Effector CD4-positive, alpha-beta T cell (primary cell): ENCODE measurements at places on chromosomes 2 and 18.

- no peak for DNase-seq
Observed at GRCh38 chr18:61910101-61910500, 17.3 kb upstream of the RNF152 start.

DNA sequence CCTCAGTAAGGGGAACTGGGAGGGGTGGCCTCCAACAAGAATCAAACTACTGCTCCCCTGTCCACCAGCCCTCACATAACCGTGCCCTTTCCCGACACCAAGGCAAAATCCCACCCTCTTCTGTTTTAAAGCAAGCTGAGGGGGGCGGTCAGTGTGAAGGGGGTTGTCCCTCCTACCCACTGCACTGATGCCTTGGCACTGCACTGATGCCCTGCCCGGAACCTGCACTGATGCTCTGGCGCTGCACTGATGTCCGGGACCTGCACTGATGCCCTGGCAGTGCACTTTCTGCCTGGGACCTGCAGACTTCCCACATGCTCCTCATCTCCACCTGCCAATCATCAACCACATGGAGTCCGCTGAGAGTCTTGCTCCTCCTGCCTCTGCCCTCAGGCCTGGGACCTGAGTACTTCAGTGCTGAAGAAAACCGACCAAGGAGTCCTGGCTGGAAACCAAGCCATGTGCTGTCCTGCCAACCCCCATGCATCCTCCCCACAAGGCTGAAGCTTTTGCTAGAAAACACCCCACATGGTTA is 179.5 kb downstream of the SMAD2 start:
- DNase-seq = no peak

- no peak for DNase-seq
Observed at GRCh38 chr2:169105476-169105875, 36.1 kb downstream of the DHRS9 start.

- DNase-seq = no peak
Observed at GRCh38 chr2:129024796-129025195, 706.1 kb upstream of the HS6ST1 start.

- no peak for DNase-seq
Observed at GRCh38 chr2:231172025-231172424, 26.4 kb upstream of the ARMC9 start.

GRCh38 chr2:48551548-48551947 is 21.6 kb downstream of the STON1 start:
- DNase-seq = no peak

DNA sequence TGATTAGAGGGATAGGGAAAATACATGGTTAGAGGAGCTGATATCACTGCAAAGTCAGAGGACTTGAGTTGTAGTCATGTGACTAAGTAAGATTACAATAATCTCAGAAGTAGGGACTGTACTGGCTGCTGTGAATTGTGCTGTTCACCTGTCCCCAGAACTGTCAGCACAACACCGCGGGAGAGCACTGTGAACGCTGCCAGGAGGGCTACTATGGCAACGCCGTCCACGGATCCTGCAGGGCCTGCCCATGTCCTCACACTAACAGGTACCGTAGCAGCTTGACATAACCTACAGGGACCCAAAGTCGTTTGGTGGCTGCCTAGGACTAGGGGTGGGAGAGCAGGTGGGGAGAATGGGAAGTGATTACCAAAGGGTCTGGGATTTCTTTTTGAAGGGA is 132.8 kb upstream of the TTC39C start:
- no peak for DNase-seq

DNA sequence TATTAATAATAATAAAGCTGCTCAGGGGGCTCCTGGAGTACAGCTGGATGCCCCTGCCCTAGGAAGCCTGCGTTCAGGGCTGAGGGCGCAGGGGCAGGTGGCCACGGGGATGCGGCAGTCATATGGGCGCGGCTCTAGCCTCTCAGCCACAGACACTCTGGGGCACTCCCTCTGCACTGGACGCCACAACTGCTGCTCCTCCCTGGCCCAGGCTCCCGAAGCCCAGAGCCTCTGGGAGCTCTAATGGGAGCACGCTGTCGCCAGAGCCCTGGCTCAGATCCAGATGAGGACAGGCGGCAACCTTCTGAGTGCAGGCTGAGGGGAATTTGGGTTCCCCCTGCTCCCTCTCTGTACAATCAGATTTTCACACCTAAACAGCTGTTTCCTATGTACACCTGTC is 93.6 kb downstream of the MTCL1 start:
- no peak for DNase-seq

DNA sequence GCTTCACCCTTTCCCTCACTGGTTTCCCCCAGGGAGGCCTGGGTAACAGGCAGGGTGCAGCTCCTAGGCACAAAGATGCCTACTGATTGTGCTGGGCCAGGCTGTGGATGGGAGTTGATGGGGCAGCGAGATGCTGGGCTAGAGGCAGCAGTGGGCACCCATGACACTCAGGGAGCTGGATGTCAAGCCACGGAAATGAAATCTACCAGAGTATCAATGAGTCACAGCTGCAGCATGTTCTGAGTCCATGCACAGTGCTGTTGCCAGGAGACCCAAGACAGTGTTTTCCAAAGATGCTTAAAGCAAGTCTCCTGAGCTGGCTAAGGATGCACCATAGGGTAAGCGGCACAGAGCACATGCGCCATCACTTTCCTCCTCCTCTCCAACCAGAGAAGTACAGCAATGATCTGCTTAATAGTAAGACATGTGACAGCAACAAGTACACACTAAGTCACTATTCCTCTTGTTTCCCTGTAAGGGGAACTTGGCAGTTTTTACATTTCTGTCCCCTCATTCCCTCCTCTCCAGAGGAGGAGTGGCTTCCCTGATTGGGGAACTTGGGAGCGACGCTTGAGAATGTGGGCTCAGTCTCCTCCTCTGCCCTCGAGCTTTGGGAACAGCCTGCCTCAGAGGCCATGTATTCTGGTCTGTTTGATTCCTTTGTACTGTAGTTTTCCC is 57.2 kb downstream of the CDC42EP3 start:
- no peak for DNase-seq

- DNase-seq = no peak
Observed at GRCh38 chr2:25190536-25190935, 22.2 kb upstream of the POMC start.

DNA sequence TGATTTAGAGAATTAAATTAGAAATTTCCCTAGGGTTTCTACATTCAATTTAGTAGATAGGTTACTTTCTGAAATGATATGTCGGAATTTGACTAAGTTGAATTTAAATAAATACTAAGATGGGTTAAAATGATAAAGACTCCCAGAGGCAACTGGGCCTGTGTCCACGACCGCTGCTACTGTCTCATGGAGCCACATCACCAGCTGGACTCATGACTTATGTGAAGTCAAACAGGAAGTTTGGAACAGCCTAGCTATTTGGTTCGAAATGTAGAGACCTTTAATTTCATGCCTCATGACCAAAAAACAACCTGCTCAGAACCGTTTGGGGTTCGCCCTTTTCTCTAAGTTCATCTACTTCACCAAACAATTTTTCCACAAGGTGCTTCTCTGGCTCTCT is 22.2 kb downstream of the GRHL1 start:
- DNase-seq = no peak

GRCh38 chr2:200320344-200320743 is 13.9 kb downstream of the SPATS2L start:
- DNase-seq = no peak

DNA sequence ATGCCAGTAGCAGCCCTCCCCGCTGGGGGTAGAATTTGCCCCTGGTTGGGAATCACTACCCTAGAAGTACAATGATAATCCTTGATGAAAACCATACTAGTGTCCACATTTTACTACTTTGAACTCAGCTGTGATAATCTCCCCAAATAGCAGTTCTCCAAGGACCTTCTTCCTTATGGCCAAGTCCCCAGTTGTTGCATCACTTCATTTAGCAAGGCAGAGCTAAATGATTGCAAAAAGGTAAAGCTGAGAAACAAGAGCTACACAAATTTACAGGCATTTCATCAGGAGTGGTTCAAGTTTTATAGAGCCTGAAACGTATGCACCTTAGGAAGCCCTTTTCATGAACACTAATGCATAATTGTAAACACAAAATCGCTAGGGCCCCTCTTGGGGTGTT is 44.9 kb upstream of the REL start:
- no peak for DNase-seq

DNA sequence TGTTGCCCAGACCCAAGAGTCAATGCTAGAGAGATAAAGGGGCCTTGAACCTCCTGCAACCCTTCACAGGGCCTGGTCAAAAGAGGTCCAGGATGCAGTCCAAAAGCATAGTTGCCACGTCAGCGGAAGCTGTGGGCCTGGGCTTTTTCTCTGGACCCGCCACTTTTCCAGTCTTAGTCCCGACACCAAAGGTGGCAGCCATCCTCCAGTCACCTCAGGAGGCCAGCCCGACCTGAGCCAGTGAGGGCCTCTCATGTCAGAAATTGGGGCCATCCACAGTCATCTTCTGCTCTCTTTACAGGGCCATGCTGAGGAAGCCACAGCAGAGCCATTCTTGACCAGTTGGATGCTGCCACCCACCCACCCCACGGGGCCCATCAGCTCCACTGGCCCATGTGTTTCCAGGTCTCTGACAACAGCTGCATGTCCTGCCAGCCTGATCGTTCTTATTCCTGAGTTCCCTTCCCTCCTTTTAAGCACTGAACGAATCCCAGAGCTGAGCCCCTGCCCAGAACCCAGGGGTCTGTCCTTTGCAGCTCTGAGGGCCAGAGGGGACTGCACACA is 34.1 kb upstream of the KLHL29 start:
- DNase-seq = no peak

DNA sequence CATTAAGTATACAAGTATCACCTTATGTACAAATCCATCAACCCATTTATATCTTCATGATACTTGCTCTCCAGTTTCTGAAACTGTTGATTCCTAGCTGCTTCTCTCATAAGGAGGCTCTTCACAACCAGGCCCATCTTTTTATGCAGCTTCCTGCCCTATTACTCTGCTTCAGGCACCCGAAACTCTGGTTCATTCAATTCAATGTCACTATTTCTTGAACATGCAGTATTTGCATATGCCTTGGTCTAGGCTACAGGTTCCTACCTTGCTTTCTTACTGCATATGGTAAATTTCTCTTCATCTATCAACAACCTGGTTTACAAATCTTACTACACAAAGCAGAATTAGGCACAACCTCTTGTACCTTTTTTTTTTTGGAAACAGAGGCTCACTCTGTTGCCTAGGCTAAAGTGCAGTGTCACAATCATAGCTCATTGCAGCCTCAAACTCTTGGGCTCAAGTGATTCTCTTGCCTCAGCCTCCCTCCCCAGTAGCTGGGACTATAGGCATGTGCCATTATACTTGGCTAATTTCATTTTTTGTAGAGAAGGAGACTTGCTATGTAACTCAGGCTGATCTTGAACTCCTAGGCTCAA is 2.7 kb upstream of the CDKL4 start:
- no peak for DNase-seq

DNA sequence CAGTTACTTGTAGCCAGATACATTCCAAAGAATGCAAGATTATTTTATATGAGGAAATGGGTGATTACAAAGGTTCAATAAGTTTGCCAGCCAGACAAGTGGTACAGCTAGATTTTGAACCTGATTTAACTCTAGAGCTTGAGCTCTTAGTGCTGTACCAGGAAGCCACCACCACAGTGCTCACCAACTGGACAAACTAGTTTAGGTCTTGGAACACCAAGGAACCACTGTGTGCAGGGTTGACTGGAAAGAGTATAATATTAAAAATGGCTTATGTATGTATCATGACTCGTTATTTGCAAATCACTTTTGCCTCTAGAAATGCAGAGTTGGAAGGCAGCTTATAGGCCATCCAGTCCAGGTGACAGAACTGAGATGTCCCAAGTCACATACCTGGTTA is 177.2 kb downstream of the TXNL1 start:
- no peak for DNase-seq

DNA sequence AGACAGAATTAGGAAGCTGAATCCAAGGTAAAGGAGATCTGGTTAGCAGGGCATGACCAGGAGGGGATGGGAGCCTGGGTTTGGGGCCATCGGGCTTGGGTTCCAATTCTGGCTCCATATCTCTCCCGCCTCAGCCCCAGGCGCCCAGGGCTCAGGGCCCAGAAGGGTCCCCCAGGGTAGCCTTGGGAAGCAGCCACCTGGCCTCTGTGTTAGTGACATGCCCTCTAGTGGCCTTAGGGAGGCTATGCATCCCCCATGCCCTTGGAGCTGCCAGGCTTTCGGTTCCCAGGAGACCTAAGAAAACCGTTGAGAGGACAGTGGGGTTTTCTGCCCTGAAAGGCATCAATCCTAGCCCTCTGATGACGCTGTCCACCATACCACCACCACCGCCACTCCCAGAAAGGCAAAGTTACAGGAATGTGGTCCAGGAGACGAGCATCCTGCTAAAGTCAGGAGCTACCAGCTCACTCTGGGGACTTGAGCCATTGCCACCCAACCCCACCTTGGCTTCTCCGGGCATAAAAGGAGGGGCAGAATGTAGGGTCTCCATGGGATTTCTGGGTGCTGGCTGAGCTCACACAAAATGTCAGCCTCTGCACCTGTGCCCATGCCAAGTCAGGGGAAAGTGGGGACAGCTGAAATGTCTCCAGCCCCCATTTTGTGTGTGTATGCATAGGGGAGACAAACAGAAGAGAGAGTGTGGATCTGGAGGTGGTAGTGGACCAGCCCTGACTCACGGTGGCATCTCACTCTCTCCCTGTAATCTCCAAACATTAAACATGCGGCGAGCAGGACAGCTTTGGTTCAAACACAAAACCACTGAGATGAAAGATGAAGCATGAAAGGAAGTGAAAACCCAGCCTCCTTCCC is 56.5 kb downstream of the EMX1 start:
- DNase-seq = no peak

DNA sequence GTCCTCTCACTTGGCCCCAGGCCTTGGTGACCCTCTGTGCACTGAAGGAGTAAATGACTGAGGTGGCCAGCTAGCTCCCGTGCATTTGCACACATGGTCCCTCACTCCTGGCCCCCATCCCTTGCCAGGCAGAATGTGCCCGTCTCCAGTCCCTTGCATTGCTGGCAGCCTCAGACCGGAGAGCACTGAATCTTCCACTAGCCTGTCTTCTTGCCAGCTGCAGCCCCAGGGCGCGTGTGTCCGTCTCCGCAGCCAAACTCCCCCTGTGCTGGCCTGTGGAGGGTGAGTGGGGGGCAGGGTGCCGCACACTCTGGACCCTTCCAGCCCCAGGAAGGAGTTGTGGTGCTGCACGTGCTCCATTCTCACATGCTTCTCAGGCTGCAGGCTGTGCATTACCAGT is 35.9 kb downstream of the INPP4A start:
- DNase-seq = no peak

GRCh38 chr2:107303964-107304363 is 418.0 kb upstream of the ST6GAL2 start:
- no peak for DNase-seq

DNA sequence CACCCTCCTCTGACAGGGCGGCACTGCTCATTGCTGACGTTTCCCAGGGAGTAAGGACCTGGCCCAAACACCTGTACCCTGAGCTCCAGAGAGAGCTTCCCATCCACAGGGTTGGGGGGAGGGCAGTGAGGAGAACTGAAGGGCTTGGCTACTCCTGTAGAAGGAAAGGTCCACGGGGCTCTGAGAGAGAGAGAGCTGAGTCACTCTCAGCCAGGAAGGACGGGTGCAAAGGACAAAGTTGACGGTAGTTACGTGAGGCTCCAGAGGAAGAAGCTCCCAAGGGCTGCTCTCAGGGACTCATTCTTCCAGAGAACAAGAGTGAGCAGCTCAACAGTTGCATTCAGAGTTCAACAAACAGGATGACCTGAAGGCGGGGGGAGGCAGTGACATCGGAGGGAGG is 852.5 kb downstream of the GALR1 start:
- DNase-seq = no peak

GRCh38 chr2:221529943-221530652 is 42.0 kb downstream of the EPHA4 start:
- no peak for DNase-seq

GRCh38 chr2:25805987-25806386 is 72.3 kb downstream of the ASXL2 start:
- DNase-seq = no peak
